ENCODE measurements at places on chromosomes 2 and 18.

- no peak for DNase-seq
Measured at GRCh38 chr18:36132756-36133155, 3.1 kb downstream of the ELP2 start.

- DNase-seq = no peak
Measured at GRCh38 chr2:203867561-203868200, at the start of gene CTLA4. Gene CTLA4, plus strand, starts transcription at chr2:203867771. Its CDS starts 172 bp downstream, at chr2:203867943.

DNA sequence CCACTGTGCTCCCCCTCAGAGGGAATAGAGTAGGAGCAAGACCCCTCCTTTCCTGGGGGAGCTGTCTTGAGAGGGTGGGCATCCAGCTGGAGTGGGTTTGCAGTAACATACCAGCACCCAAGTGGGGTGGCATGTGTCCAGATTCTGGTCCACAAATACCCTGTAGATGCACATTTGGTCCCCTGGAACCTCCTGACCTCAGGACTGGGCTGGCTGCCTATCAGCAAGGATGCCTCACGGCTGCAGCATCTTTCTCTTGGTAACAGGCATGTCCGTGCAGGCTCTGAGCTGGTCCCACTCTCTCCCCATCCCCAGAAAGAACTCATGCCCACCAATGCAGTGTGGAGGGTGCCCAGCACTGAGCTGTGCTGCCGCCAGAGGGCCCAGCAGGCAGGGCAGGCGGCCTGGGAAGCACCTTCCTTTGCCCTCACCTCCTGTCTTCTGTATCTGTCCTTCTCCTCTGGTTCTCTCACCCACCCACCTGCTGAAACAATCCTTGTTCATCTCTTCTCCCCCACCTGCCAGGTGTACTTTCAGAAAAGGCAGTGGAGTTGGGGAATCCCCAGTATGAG, 47.4 kb downstream of the ITGB1BP1 start:
- DNase-seq = no peak

DNA sequence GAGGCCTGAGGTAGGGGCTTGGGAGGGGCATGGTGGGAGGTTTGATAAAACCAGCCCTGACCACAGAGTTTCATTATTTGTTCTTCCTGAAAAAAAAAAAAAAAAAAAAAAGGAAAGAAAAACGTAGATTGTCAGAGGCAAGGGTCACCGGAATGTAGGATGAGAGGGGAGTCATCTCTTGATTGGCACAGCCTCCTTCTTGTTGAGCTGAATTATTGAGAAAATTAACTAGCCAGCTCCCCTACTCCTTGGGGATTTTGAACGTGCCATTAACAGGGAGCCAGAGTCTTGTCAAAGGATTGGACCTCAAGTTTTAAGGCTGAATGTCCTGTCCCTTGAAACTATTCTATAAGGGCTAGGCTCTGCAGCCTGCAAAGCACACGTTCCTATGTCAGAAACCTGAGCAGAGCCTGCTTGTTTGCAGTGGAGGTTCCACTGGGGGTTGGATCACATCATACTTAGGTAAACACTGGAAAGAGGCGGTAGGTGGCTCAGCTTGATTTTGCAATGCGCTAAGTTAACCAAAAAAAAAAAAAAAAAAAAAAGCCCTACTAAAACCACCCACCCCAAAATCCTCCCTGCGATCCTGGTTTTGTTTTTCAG, 2.3 kb downstream of the INHBB start:
- no peak for DNase-seq

GRCh38 chr18:43115076-43115921, at the start of gene RIT2:
Gene RIT2, minus strand, starts transcription at chr18:43115685.
- no peak for DNase-seq

Data from stimulated activated CD8-positive, alpha-beta memory T cell treated with anti-CD3 and anti-CD28 coated beads, Interleukin-4, amount 100 ng/mL, for 4 hours (primary cell).